Activated T-helper 1 cell treated with anti-CD3 and anti-CD28 coated beads, Interleukin-2, amount 50 U/mL, for 16 hours (primary cell): ENCODE measurements at places on chromosomes 4 and X.

- no peak for DNase-seq
Observed at GRCh38 chr4:87414816-87415215, 7.6 kb upstream of the NUDT9 start.

- no peak for DNase-seq
Observed at GRCh38 chr4:127006446-127006877, 626.3 kb upstream of the INTU start.

GRCh38 chr4:27779827-27780226, 919.2 kb downstream of the STIM2 start:
- DNase-seq: no peak

DNA sequence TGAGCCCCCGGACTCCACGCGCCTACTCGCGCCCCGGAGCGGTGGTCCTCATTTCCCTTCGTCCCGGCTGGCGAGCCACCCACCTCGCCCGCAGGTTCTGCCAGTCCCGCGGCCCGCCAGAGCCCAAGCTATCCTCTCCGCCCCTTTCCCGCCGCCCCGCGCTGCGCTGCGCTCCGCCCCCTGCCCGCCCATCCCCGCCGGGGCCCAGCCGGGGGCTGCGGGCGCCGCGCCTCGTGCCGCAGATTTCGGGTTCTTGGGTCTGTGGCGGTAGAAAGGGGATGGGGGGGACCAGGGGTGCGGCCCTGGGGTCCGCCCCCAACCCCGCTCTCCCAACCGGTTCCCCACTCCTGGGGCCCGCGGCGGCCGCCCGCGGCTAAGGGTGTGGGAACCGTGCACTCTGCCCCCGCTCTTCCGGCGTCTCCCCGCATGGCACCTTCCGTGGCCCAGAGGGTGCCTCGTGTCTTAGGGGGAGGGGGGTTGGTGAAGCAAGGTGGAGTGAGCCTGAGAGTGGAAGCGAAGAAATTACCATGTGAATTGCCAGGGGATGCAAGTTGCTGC, 650.8 kb upstream of the DIPK2B start:
- no peak for DNase-seq

GRCh38 chr4:175875993-175876771, 64.1 kb upstream of the GPM6A start:
- no peak for DNase-seq

DNA sequence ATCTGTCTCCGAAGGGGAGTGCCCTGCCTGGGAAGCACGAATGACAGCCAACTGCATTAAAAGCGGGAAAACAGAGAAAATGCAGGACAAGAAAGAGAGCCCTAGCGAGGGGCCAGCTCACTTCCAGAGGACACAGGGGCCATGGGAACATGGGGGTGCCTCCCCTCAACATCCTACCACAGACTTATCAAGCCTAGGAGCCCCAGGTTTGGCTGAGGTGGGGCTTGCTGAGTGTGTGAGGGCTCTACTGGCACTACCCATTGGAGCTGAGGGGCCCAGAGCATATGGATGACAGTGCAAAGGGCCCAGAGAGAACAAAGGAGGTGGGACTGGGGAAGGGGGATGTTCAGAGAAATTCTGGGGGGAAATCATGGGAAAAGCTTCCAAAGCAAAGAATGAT, 101.8 kb downstream of the PJA1 start:
- no peak for DNase-seq

- no peak for DNase-seq
Observed at GRCh38 chr4:87975466-87975865, at the start of gene SPP1. TSS of gene SPP1 (plus strand) at chr4:87975714. CDS start at chr4:87976896, 1,182 bp downstream.

DNA sequence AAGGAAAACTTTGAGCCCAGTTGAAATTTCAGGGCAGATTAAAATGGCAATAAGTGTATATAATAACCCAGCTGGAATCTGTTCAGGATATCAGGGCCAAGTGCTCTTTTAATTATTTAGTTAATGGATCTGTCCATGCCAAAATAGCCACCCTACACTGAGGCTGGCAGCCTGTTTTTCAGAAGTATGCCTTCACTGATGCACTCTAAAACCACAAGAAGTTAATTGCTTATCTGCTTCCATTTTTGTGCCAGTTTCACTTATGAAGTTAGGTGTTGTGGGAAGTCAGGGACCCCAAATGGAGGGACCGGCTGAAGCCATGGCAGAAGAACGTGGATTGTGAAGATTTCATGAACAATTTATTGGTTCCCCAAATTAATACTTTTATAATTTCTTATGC, 960.3 kb downstream of the C4orf33 start:
- no peak for DNase-seq
